Islet precursor cell (in vitro differentiated cells): ENCODE measurements at places on chromosomes 1 and 21.

- no peak for DNase-seq
Measured at GRCh38 chr1:2353551-2354438, 37.6 kb downstream of the MORN1 start.

DNA sequence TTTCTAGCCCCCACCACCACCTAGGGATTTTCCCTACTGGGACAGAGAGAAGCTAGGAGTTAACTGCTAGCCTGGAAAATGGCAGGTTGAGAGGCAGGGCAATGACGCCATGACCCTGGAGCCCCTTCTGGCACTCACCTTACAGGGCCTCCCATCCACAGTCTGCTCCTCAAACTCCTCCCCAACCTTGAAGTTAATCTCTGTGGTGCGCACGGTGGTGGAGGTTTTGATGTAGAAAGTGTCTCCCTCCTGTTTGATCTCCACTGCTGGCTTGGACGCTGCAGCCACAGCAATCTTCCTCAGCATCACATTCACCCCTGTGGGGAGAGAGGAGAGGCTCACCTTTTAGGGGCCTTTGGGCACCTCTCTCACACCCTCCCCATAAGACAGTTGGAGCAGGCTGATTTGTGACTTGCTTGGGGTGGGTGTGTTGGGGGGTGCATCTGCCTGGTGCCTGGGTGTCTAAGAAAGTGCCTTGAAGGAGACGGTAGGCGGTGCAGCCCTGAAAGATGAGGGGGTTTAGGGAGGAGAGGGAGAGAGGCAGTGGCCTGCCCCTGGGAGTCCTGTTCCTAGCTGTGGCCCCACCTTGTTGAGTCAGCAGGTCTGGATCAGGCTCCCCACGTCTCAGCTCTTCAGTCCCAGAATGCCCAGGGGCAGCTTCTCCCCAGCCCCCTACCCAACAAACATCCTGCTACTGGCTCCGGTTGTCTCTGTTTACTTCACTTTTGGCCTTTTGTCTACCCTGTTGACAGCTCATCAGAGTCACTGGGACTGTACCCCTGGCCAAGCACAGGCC lies 4.4 kb downstream of the CRABP2 start:
- no peak for DNase-seq

- DNase-seq = no peak
Measured at GRCh38 chr1:11862890-11863289, 4.1 kb upstream of the NPPB start.

GRCh38 chr1:44239331-44239960 lies 26.2 kb downstream of the DMAP1 start:
- DNase-seq = peak; percentile 82

DNA sequence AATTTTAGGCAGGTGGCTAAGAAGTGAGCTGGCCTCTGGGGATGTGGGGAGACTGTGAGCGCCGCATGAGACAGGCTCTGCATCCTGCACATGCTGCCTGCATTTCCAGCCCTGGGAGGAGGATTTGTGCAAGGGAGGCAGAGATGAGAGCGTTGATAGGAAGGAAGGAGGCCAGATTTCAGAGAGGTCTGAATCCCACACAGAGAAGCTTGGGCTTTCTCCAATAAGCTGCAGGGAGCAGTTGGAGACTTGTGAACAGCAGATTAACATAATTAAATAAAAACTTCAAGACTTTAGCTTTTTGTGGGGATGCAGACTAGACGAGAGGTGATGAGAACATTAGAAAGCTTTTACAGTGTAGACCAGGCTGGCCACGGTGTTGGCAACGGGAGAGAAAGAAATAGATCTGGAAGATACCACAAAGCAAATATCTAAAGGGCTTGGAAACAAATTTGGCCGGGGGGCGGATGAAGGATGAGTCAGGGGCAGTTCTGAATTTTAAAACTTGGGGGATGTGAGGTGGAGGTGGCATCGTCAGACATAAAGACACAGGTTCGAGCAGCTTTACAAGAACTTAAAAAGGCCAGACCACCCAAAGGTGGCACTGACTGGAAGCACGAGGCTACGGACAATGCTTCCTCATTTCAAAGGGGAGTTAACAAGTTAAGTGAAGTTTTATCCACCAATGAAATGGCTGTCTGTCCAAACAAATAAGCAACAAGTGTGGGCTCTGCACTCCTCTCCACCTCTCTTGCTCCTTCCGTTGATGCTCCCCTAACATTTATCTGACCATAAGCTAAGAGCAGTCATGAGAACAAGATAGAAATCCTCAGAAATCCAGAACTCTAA lies 57.0 kb downstream of the HIVEP3 start:
- peak; percentile 71 for DNase-seq

GRCh38 chr1:169604781-169605560 lies 18.7 kb upstream of the F5 start:
- DNase-seq = no peak

GRCh38 chr1:67441739-67442281 lies 11.6 kb upstream of the SERBP1 start:
- DNase-seq = no peak

- peak; percentile 82 for DNase-seq
Measured at GRCh38 chr1:3775490-3776230, 3.1 kb downstream of the SMIM1 start.

- no peak for DNase-seq
Measured at GRCh38 chr1:201884425-201884824, 4.3 kb upstream of the SHISA4 start.

GRCh38 chr1:229208481-229208880 lies 62.4 kb upstream of the RAB4A start:
- no peak for DNase-seq

- no peak for DNase-seq
Measured at GRCh38 chr1:115183721-115184259, 94.5 kb upstream of the TSPAN2 start.

DNA sequence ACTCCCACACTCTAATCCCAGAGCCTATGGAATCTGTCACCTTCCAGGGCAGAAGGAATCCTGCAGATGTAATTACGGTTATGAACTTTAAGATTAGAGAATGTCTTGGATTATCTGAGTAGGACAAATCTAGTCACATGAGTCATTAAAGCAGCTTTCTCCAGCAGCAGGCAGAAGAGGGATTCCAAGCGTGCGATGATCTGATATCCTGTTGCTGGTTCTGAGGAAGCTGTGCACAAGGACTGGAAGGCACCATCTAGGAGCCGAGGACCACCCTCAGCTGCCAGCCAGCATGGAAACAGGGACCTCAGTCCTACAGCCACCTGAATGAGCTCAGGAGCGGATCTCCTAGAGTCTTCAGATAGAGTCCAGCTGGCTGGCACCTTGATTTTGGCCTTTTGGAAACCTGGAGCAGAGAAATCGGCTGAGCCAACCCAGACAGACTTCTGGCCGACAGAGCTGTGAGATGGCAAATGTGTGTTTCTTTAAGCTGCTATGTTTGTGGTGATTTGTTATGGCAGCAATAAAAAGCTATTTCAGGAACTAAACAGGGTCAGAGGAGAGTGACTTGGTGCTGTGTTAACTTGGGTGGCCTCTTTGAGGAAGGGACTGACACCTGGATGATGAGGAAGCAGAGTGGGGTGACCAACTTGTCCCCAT lies 34.5 kb downstream of the LRRN2 start:
- no peak for DNase-seq

- DNase-seq = peak; percentile 12
Measured at GRCh38 chr1:30323352-30323751, 400.0 kb downstream of the MATN1 start.

- no peak for DNase-seq
Measured at GRCh38 chr1:97105531-97105930, 383.9 kb downstream of the PTBP2 start.

DNA sequence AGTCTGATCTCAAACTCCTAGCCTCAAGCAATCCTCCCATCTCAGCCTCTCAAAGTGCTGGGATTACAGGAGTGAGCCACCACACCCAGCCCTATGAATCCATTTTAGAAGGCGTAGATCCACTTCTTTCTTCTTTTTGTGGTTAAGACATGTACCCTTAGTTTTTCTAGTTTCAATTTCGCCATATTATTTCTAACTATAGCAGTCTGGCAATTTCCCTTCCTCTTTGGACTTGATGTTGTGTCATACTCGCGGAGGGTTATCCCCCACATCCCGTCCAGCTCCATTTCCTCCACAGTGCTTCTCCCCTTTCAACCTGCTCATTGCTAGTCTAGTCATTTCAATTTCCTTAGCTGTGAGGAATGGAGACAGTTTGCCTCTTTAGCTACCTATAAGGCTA lies 5.2 kb upstream of the LRRC8D start:
- no peak for DNase-seq

- no peak for DNase-seq
Measured at GRCh38 chr1:165616987-165617546, 14.0 kb upstream of the MGST3 start.

DNA sequence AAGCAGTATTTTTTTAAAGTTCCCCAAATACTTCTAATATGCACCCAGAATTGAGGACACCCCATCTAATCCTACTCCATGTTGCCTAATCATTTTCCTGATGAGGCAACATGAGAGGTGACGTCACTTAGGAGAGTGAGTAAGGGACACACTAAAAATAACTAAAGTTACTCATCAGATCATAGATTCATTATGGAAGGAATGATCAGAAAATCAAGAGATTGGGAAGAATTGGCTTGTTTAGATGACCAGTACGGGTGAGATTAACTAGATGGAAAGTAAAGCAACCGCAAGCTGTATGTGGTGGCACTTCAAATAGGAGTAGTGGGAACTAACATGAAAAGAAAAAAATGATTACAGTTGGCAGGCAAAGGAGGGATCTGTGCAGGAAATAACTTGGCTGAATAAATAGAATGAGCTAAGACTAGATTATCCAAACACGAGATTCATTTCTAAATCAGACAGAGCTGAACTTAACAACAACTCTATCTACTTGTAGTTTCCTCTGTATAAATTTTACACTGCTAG lies 61.4 kb upstream of the CXADR start:
- DNase-seq = no peak

DNA sequence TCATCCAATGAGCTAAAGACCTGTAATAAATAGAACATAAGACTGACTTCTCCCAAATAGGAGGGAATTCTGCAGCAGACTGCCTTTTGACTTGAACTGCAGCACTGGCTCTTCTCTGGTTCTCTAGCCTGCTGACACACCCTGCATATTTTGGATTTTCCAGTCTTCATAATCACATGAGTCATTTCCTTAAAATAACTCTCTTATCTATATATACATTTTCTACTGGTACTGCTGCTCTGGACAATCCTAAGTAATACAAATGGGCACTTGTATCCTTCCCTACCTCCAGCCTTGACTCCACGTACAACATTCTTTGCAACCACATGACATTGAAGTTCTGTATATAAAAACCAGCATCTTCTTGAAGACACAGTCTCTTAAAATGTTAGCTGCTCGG lies 429.4 kb upstream of the TMPRSS15 start:
- DNase-seq = peak; percentile 51

- no peak for DNase-seq
Measured at GRCh38 chr1:8939362-8939995, 6.2 kb upstream of the CA6 start.

- no peak for DNase-seq
Measured at GRCh38 chr21:22244516-22244915, 1246.3 kb downstream of the NCAM2 start.

- DNase-seq = no peak
Measured at GRCh38 chr1:15738416-15739113, 2.5 kb downstream of the SLC25A34 start.

- DNase-seq = no peak
Measured at GRCh38 chr1:43293896-43294760, 6.7 kb upstream of the TIE1 start.

DNA sequence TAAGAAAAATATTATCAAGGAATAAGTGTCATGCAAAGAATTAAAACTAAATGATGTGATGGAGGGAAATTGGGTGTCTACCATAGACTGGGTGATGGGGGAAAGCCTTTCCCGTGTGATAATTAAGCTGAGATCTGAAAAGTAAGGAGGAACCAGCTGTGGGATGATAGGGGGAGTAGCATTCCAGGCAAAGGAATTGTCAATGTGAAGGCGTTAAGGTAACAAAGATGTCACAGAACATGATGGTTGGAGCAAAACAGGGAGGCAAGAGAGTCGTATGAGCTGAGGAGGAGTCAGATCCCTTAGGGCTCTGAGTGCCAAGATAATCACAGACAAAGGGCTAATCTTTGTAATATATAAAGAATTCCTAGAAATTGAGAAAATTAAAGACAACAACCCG lies 170.1 kb downstream of the CDC7 start:
- no peak for DNase-seq

- no peak for DNase-seq
Measured at GRCh38 chr1:59915516-59915915, 11.1 kb downstream of the CYP2J2 start.

- DNase-seq = no peak
Measured at GRCh38 chr21:24369746-24370145, 1237.5 kb downstream of the MRPL39 start.

GRCh38 chr1:196723325-196724185 lies 51.1 kb upstream of the CFHR3 start:
- DNase-seq = peak; percentile 90

DNA sequence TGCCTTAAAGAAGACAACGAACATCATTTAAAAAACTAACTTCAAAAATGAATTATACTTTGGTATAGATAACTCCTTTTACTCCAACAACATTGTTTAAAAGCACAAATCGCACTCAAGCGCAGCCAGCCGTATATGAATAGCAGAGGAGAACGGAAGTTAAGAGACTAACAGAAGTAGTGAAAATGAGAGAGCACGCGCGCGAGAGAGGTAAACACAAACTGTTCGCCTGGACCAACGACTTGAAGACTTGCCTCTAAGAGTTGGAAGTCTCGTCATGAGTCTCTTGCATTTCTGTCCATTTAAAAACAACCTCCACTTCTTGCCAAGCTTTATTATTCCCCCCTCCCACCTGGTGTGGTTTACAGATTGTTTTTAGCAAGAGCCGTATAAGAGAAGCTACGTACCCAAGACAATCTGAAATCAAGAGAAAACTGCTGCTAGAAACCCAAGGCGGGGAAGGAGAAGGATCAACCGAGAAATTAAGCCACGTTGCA lies 479 bp downstream of the SELENOF start:
- no peak for DNase-seq
